ENCODE measurements at places on chromosomes 7 and 10. TPM values are rescaled to one million over a fixed set of nuclear protein-coding genes. Genes with fewer than 3 reads are reported as not detected.

Gene JCAD
- 0.66 TPM for total RNA-seq

Gene TET1
- 53.4 TPM for total RNA-seq

Gene PSD
- total RNA-seq = 3.4 TPM

Gene PLA2G12B
- not detected for total RNA-seq

Gene CCDC71L
- total RNA-seq = 12.8 TPM

Gene PRLHR
- not detected for total RNA-seq

Gene FAM25G
- not detected for total RNA-seq

Gene EIF4H
- total RNA-seq = 363 TPM

Gene TUBB8
- total RNA-seq = 0.57 TPM

Gene ADARB2
- 0.87 TPM for total RNA-seq

Gene AASS
- total RNA-seq = 398 TPM

Gene HABP2
- total RNA-seq = not detected

Gene TFEC
- total RNA-seq = not detected

Gene WDFY4
- total RNA-seq = not detected

Gene MYL7
- total RNA-seq = 5.7 TPM

Gene ACTL6B
- total RNA-seq = 0.33 TPM

Gene WDR86
- 8.1 TPM for total RNA-seq

Gene DPCD
- 20.7 TPM for total RNA-seq

Gene ELFN1
- 3.7 TPM for total RNA-seq

Gene AKR1C8
- total RNA-seq = not detected

Gene HKDC1
- not detected for total RNA-seq

Gene STAMBPL1
- 4.6 TPM for total RNA-seq

Gene CEP55
- total RNA-seq = 17.8 TPM

Gene LLCFC1
- total RNA-seq = not detected

Gene VSTM4
- total RNA-seq = 0.35 TPM

Gene SLIT1
- 0.46 TPM for total RNA-seq

Gene TNS3
- total RNA-seq = 9.5 TPM

Gene TMEM196
- total RNA-seq = not detected

Gene SLC16A12
- total RNA-seq = 0.77 TPM

All from H9 (cell line).